ENCODE measurements at places on chromosomes 2 and 18. TPM values are rescaled to one million over a fixed set of nuclear protein-coding genes. Genes with fewer than 3 reads are reported as not detected.
A peak's percentile ranks its signal among the peaks of the same experiment; 100 is the strongest.

Gene BBS5
- 9.4 TPM for total RNA-seq

Gene MYO5B
- total RNA-seq, result 0.36 TPM

Gene CAPN13
- total RNA-seq, result not detected

Gene ALLC
- total RNA-seq, result not detected

Gene IL36RN
- total RNA-seq, result not detected

Gene CDH2
- total RNA-seq, result 6.6 TPM

Gene ATOH8
- 17.7 TPM for total RNA-seq

Gene ABCB11
- total RNA-seq, result not detected

GRCh38 chr2:168574856-168575630 lies 119.0 kb downstream of the CERS6 start:
- no peak for DNase-seq

DNA sequence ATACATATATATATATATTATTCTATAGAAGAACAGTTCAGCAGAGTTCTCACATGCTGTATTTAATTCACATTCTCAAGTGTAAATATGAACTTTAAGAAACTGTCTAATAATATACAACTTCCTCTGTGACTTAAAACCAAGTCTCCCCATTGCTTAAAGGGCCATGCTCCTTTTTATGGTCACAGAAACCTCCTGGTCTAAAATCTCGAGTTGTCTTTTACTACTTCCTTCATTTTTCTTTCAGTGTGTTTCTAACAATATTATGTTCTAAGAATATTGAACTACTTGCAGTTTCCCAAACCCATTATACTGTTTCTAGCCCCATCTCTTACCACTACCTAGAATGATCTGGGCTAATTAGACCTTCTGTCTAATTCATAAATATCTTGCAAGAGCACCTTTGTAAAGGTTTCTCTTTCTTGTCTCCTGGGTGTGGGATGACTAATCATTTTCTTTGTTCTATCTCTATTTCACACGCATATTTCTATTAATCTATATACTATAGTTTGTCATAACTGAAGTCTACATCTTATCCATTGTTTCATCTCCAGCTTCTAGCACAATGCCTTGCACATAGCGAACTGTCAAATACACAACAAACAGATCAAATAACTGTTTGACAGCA lies 48.8 kb downstream of the ERBB4 start:
- DNase-seq, result no peak

DNA sequence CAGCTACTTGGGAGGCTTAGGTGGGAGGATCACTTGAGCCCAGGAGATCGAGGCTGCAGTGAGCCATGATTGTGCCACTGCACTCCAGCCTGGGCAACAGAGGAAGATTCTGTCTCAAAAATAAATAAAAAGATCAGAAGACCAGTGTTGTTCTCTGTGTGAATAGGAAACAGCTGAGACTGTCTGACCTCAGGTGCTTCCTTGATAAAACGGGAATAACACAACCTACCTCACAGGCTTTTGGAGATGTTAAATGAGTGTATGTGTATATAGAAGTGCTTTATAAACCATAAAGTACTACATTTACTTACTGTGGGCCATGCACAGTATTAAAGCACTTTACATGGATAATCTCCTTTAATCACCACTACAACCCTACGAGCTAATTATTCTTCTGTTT lies 9.9 kb upstream of the CETN1 start:
- DNase-seq, result no peak

GRCh38 chr2:176084611-176085119 lies 903 bp upstream of the EVX2 start:
- no peak for DNase-seq

GRCh38 chr2:119475225-119475856 lies 43.7 kb downstream of the TMEM37 start:
- peak; percentile 29 for DNase-seq

DNA sequence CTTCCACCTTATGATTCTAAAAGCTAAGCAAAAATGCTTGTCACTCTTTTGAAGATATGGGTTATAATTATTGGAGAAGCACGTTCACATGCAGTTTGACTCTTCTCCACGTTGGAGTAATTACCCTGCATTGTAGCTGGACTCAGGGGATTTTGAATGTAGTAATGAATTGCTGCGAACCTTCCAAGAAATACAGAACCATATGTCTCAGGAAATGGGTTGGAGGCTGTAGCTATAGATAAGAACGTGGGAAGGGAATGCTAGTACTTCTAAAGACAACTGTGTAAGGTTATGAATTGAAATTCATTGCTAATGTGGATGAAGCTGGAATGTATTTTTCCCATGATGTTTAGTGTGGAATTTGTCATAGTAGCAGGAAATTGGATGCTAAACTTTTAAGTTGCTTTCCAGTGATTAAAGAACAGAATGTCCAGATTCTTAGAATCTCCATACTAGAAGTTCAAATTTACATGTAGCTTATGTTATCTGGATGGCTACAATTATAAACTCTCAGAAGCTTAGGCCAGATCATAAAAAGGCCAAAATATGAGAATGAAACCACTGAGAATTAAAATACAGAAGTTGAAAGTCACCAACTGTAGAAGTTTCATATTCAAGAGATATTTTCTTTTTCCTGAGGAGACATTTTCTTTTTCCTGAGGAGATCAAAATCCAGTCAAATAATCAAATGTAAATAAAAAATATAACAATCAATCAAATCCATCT lies 27.3 kb upstream of the SPOPL start:
- no peak for DNase-seq

- DNase-seq, result no peak
These were observed 4.7 kb downstream of the EEF1B2 start for GRCh38 chr2:206164261-206164862.

- peak; percentile 68 for DNase-seq
These were observed 71.3 kb upstream of the ZNF532 start for GRCh38 chr18:58793361-58793760.

DNA sequence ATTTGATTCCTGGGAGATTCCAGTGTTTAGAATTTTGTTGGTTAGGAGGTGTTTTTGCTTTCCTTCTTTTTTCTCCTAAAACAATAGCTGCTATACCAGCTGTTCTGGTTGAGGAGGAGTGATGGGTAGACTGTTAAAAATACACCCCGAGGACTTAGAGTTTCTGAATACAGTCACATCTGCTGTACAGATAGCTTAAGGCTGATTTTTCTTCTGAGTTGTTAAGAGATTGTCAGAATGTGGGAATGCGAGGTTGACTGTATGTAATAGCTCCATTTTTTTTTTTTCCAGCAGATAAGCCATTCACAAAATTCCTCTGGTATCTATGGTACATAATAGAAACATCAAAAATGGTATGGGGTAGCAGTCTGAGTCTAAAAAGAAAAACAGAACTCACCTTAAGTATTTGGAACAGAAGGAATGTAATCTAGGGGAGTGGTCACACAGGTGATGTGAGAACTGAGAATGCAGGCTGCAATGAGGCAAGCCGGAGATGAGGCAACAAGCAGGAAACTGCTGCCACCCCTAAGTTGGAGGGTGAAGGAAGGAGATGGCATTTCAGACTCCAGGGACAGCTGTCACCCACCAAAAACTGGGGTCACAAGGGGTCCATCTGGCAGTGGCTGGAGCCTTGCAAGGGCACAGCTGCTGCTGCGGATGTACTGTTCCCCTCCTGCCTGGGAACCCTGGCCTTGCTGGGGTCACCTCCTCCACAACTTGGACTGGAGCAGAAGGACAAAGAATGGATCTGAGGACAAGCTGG lies 2.4 kb downstream of the DGKD start:
- no peak for DNase-seq

- peak; percentile 52 for DNase-seq
These were observed 86.4 kb downstream of the DGKD start for GRCh38 chr2:233440714-233441113.

GRCh38 chr2:122182616-122183355 lies 427.3 kb downstream of the TSN start:
- no peak for DNase-seq

- DNase-seq, result no peak
These were observed 35.4 kb downstream of the PSD4 start for GRCh38 chr2:113209011-113209645.

GRCh38 chr18:54871231-54871630 lies 43.0 kb downstream of the RAB27B start:
- DNase-seq, result no peak

- no peak for DNase-seq
These were observed 56.9 kb downstream of the RHBDD1 start for GRCh38 chr2:226892729-226893128.

DNA sequence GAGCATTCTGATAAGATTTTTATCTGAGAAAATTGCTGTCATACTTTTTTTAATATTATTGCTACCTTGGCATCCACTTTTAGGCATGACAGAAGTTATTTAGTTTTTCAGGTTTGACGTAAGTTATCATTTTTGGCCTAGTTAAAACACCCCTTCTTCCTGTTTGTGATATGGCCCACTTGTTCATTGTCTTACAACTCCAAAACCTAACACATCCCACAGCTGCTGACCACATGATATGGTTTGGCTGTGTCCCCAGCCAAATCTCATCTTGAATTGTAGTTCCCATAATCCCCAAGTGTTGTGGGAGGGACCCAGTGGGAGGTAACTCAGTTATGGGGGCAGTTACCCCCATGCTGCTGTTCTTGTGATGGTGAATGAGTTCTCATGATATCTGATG lies 388.1 kb downstream of the SLC4A3 start:
- no peak for DNase-seq

- no peak for DNase-seq
These were observed 42.5 kb upstream of the FZD5 start for GRCh38 chr2:207812058-207812725.

- DNase-seq, result no peak
These were observed 599.9 kb upstream of the NXPH2 start for GRCh38 chr2:139380051-139380450.

DNA sequence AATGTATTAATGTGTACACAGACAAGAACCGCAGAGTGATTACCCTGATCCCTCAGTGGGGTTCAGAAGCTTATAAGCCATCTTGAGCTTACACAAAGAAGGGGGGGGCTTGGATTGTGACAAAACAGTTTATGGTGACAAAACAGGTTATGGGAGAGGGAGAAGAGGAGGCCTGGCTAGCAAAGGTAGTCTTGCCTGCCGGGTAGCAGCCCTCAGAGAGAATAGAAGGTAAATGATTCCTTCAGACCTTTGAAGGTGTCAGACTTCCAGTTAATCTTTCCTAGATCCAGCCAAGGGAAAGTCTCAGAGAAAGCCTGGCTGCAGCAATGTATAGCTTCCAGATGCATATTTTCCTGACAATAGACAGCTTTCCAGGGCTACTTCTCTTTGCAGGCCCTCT lies 44.6 kb upstream of the RAPH1 start:
- no peak for DNase-seq

- no peak for DNase-seq
These were observed 20.4 kb downstream of the CNOT11 start for GRCh38 chr2:101273056-101273455.

GRCh38 chr2:238892796-238893195 lies 44.9 kb downstream of the TWIST2 start:
- no peak for DNase-seq

DNA sequence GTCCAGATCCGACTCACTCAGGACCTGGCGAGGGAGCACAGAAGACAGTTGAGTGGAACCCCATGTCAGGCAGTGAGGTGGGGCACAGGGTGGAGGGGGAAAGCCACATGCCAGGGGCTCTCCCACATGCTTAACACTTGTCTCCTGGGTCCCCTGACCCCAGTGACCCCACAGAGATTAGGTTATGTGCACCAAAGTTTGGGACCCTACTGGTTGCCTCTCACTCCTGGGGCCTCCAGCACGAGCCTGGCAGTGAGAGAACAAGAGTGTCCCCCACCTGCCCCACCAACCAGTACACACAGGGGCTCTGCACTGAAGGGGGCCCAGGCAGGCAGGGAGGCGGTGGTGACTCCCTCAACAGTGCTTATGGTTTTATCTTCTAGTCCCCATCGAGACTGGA lies 58.3 kb downstream of the CIB4 start:
- DNase-seq, result peak; percentile 37

DNA sequence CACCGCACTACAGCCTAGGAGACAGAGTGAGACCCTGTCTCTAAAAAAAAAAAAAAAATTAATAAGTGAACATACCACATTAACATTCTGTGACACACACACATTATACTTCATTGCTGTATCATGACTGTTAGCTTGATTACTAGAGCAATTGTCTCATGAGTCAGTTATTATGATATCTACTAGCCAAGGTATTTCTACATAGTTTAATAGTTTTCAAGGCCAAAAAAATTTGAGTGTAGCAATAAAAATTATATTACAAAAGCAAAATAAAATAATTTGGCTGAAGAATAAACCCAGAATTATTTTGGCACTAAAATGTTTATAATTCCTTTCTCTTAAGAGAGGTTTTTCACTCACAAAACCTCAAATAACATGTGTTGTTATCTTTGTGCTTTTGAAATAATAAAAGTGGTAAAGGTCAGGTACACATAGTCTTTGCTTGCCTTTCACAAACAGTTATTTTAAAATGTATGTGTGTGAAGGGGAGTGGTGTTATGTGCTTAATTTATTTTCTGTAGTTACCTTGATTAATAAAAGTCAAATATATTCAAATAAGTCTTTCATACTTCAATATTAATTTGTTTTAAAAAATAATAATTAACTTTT lies 136.9 kb upstream of the SPOPL start:
- no peak for DNase-seq

DNA sequence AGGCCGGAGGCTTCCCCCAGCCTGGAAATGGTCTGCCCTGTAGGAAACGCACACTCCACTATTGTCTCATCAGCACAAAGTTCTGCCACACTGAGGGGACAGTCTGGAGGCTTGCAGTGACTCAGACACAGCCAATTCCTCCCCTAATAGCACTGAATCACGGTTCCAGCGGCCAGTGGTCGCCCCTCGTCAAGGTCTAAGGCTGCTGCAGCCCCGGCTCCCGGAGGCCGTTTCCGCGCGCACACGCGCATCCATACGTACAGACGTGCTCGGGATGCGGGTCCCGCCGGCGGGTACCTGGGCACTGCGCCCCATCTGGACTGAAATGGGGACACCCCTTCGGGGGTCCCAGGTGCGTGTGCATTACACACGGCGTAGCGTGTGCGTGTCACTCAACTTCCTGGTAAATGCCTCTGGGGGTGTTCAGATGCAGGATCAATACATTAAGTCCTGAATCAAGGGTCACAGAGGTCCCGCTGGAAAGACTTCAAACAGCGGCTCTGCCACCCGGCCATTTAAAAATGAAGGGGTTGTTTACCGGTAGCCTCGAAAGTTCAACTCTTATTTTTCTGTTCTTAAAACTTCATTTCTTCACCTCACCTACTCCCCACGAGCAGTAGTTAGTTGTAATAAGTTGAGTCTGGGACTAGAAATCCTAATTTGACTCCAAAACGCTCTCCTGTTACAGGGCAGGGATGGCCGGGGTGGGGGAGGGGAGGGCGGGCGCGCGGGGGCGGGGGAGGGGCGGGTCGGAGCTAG lies 572 bp upstream of the ZNF516 start:
- DNase-seq, result peak; percentile 77

GRCh38 chr18:5419030-5419429 lies 123.5 kb upstream of the ZBTB14 start:
- no peak for DNase-seq

DNA sequence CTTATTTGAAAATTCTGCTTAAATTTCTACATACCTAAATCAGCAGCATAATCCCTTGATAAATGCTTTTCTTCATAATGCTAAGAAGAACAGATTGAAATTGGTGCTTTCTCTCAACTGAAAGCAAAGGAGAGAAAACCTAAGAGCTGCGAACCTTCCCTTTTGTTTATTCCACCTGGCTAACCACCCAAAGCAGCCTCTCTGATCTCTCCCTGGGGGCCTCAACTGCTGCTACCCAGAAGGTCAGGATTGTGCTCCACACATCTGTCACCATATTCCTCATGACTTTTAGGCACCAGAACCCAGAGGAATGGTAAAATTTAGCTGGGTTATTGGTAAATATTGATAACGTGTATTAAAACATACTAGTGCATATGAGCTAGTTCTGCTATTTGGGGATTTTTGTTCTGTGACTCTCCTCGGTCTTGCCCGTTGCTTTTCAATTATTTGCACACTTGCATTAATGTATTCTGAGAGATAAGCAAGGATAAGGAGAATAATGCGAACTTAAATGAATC lies 334.1 kb downstream of the RIT2 start:
- no peak for DNase-seq
